H9 (cell line): ENCODE measurements at places on chromosomes 2 and 18.
A peak's percentile ranks its signal among the peaks of the same experiment; 100 is the strongest.

- no peaks in the 10 kb centered on the region for H3K36me3 ChIP-seq
- DNase-seq, result no peak
- H3K27ac ChIP-seq, result no peak overlapping the region
- H3K4me3 ChIP-seq, result no peak overlapping the region
Observed at GRCh38 chr2:211371465-211371864, 815.1 kb downstream of the CPS1 start.

- H3K4me3 ChIP-seq, result no peak overlapping the region
- no peak overlapping the region for H3K27ac ChIP-seq
- H3K36me3 ChIP-seq, result peaks cover 5% of the 10 kb centered on the region; the same call in 1 of the 2 replicates
- DNase-seq, result no peak
Observed at GRCh38 chr2:201406077-201406662, 45.1 kb downstream of the TRAK2 start.

- no peak overlapping the region for H3K27ac ChIP-seq
- no peak for DNase-seq
- no peaks in the 10 kb centered on the region for H3K27me3 ChIP-seq
Observed at GRCh38 chr2:178943745-178944144, 106.2 kb downstream of the CCDC141 start.

DNA sequence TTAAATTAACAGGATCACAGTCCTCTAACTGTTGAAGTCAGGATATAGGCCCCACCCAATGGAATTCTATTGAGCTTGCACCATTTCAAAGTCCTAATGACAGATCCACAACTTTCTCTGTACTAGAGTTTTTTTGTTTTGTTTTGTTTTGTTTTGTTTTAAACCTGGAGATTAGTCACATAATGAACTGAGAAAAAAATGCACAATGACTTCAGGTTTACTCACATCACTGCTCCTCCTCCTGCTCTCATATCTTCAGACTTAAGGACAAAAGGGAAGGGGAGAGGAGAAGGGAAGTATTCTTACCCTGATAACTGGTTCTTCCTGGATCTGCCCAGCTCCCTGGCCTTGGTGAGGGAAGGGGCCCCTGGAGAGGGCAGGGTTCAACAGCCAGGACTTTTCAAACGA is 208.2 kb upstream of the EPHA4 start:
- peaks cover 6% of the 10 kb centered on the region; the same call in 1 of the 2 replicates for H3K4me1 ChIP-seq
- H3K36me3 ChIP-seq, result peaks cover 2% of the 10 kb centered on the region; the same call in 2 of the 3 replicates
- no peaks in the 10 kb centered on the region for H3K27me3 ChIP-seq
- H3K4me3 ChIP-seq, result no peak overlapping the region

GRCh38 chr2:160747501-160748170 is 254.0 kb upstream of the RBMS1 start:
- no peak for DNase-seq
- H3K36me3 ChIP-seq, result no peaks in the 10 kb centered on the region; the same call in 2 of the 3 replicates
- no peaks in the 10 kb centered on the region for H3K27me3 ChIP-seq
- H3K4me3 ChIP-seq, result no peak overlapping the region
- no peak overlapping the region for H3K27ac ChIP-seq

DNA sequence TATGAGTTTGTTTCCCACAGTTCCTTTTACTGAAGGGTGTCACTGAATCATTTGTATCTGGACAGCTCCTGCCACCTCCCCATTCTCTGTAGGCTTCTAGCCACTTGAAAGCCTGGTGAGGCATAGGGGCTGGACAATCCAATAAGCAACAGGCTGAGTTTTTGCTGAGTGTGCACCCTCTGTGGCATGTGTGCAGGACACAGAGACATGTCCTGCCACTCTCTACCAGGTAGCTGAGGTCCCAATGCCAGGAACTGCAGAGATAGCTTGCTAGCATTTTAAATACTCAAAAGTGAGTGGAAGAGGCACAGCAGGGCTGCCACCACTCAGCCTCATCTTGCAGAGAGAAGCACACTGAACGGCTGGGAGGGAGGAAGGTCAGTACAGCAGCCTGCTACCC is 77.2 kb upstream of the TFCP2L1 start:
- no peak overlapping the region for H3K4me3 ChIP-seq
- H3K27ac ChIP-seq, result no peak overlapping the region
- H3K4me1 ChIP-seq, result no peaks in the 10 kb centered on the region
- H3K36me3 ChIP-seq, result peaks cover 55% of the 10 kb centered on the region
- no peaks in the 10 kb centered on the region for H3K27me3 ChIP-seq

DNA sequence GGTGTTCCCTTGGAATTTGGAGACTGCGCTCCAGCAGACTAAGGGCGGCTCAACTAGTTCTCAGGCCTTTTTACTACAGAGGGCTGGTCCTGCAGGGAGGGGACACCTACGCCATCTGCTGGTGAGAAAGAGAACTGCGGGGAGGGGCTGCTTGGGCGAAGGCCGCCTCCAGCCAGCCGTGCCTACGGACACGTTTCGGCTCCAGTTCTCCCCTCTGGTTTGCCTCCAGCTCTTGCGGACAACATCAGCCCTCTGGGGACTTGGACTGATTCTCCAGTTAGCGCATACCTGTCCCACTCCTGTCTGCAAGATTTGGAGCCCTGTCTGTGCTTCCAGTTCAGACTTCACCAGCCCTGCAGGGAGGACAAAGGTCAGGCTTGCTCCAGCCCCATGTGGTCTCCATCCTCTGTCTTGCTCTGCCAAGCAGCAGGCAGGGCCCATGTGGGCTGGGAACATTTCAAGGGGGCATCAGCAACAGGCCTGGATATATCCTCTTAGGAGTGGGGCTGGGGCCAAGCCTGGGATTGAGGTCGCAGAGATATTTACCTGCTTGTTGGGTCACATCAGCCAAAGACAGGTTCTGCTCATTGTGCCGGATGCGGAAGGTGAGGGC is 10.3 kb downstream of the PTPRN start:
- no peaks in the 10 kb centered on the region; the same call in 1 of the 2 replicates for H3K27me3 ChIP-seq
- peak overlapping the region; percentile 62 for H3K4me3 ChIP-seq

- no peaks in the 10 kb centered on the region for H3K4me1 ChIP-seq
- H3K27ac ChIP-seq, result no peak within 1 kb of the TSS
- no peaks in the 10 kb centered on the region for H3K36me3 ChIP-seq
- H3K27me3 ChIP-seq, result peaks cover 3% of the 10 kb centered on the region; the same call in 1 of the 2 replicates
Observed at GRCh38 chr2:130755256-130756052, at the start of gene AMER3. TSS of gene AMER3 (plus strand) at chr2:130755540. CDS start at chr2:130762073, 6,533 bp downstream.

DNA sequence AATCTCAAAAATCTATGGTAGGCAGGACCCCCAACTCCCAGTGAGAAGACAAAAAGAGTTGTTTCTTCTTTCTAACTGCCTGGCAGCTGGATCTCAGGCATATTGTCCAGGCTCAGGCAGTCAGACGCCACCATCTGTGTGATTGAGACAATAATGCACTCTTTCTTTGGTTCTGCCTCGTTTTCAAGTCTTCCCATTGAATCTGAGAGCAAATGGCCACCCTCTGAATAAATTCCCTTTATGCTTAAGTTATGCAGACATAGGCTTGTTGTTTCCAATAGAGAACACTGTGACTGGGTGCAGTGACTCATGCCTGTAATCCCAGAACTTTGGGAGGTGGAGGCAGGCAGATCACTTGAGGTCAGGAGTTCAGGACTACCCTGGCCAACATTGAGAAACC is 15.3 kb upstream of the CD207 start:
- no peaks in the 10 kb centered on the region for H3K36me3 ChIP-seq
- H3K4me3 ChIP-seq, result no peak overlapping the region
- H3K4me1 ChIP-seq, result no peaks in the 10 kb centered on the region
- no peak for DNase-seq

GRCh38 chr2:46661526-46661925 is 182.2 kb downstream of the TMEM247 start:
- no peaks in the 10 kb centered on the region for H3K4me1 ChIP-seq
- H3K4me3 ChIP-seq, result no peak overlapping the region
- peaks cover 3% of the 10 kb centered on the region; the same call in 1 of the 2 replicates for H3K27me3 ChIP-seq
- H3K36me3 ChIP-seq, result no peaks in the 10 kb centered on the region
- H3K27ac ChIP-seq, result no peak overlapping the region
- DNase-seq, result no peak

DNA sequence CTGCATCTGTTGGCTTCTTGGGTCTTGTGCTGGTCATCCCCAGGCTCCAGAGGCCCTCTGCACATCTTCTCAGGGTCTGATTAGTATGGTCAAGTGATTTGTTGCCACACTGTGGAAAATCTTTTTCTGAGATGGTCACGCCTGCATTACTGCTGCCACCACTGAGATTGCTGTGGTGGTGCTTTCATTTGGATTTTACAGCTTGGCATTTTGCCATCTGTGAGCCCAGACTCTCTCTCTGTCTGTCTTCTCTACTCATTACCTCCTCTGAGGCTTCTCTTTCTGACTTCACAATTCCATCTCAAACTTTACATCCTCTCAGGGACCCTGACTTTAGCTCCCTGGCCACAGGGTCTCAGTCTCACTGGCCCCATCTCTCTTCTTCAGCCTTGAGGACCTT is 154.6 kb downstream of the LRRTM1 start:
- H3K27me3 ChIP-seq, result no peaks in the 10 kb centered on the region
- no peaks in the 10 kb centered on the region for H3K36me3 ChIP-seq
- DNase-seq, result no peak
- peak overlapping the region; percentile 23; the same call in 1 of the 3 replicates for H3K4me3 ChIP-seq
- H3K4me1 ChIP-seq, result no peaks in the 10 kb centered on the region

- no peaks in the 10 kb centered on the region; the same call in 1 of the 3 replicates for H3K36me3 ChIP-seq
- H3K4me1 ChIP-seq, result peaks cover 2% of the 10 kb centered on the region; the same call in 1 of the 2 replicates
- H3K27ac ChIP-seq, result no peak overlapping the region
- no peak overlapping the region for H3K4me3 ChIP-seq
- H3K27me3 ChIP-seq, result no peaks in the 10 kb centered on the region
- no peak for DNase-seq
Observed at GRCh38 chr2:7057865-7058400, 140.7 kb downstream of the RNF144A start.

DNA sequence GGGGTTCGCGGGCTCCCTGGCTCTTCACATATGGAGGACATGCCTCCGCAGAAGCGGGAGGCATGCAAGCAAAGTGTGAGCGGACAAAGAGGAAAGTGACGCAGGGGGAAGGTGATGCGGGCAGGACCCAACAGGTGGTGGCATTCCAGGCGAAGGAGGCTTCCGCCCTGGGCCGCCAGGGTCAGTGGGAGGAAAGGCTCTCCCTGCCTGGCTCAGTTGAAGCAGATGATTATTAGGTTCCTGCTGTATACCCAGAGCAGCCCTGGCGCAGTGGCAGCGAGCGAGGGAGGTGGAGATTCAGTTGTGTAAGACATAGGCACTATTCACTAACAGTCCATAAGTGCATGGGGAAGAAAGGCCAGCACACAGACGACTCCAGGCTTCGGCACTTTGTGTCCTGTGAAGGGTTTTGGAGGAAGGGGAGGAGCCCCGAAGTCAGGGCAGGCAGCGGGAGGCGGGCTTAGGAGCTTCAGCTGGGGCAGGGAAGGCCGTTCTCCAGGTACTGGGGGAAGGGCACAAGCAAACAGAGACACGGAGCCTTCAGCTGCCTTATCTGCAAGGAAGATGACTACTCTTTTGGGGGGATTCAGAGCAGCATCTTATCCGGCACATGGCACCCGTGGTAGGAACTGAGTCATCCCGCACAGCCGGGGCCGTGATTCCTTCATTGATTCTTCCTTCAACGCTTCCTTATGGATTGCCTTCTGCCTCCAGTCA is 89.8 kb downstream of the TGOLN2 start:
- peak overlapping the region; percentile 72 for H3K4me3 ChIP-seq
- peaks cover 32% of the 10 kb centered on the region for H3K4me1 ChIP-seq

DNA sequence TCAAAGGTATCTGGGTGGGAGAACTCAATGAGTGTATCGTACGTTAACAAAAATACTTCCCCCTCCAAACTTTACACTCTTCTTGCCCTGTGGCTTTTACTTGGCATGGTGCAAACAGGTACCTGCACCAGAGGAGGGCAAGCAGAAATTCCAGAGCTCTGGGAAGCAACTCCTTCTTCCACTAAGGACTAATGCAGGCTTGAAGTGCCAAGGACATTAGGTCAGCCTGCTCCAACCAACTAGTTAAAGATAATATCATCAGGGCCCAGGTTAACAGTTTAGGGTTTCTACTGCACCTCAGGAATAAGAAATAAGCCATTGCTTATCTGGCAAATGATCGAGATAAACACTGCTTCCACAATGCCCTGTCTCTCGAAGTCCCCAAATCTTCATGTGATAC is 70.4 kb downstream of the LRPPRC start:
- no peak overlapping the region for H3K4me3 ChIP-seq
- no peak overlapping the region for H3K27ac ChIP-seq
- peaks cover 19% of the 10 kb centered on the region; the same call in 2 of the 3 replicates for H3K36me3 ChIP-seq
- no peak for DNase-seq

GRCh38 chr2:121094101-121094500 is 190.9 kb downstream of the TFCP2L1 start:
- no peaks in the 10 kb centered on the region for H3K27me3 ChIP-seq
- H3K4me1 ChIP-seq, result no peaks in the 10 kb centered on the region
- no peak for DNase-seq
- no peak overlapping the region for H3K27ac ChIP-seq
- no peaks in the 10 kb centered on the region for H3K36me3 ChIP-seq

DNA sequence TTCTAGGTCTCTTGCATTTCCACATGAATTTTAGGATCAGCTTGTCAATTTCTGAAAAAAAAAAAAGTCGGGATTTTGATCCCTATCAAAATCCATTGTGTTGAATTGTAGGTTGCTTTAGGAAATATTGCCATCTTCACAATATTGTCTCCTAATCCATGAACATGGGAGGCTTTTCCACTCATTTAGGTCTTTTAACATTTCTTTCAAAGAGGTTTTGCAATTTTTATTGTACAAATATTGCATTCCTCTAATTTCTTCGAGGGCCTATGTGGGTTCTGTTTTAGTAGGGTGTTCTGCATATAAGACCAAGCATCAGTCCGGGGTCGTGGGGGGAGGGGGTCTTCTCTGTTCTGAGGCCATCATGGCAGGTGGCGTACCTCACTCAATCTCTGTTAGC is 725 bp upstream of the LAMA3 start:
- no peak for DNase-seq
- H3K36me3 ChIP-seq, result no peaks in the 10 kb centered on the region
- H3K27ac ChIP-seq, result no peak overlapping the region
- no peaks in the 10 kb centered on the region for H3K4me1 ChIP-seq

DNA sequence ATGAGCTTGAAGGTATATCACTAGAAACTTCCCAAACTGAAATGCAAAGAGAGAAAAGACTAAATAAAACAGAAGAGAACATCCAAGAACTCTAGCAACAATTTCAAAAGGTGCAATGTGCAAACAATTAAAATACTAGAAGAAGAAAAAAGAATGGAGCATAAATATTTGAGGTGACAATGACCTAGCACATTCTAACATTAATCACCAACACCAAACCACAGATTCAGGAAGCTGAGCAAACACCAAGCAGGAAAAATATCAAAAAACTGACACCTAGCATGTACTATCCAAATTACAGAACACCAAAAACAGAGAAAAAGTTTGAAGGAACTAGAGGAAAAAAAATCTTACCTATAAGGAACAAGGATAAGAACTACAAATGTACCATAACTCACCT is 460.8 kb downstream of the IRS1 start:
- no peaks in the 10 kb centered on the region for H3K4me1 ChIP-seq
- H3K36me3 ChIP-seq, result no peaks in the 10 kb centered on the region
- no peak overlapping the region for H3K4me3 ChIP-seq
- no peak overlapping the region for H3K27ac ChIP-seq
- no peaks in the 10 kb centered on the region for H3K27me3 ChIP-seq

GRCh38 chr2:74503506-74504475 is 3.7 kb downstream of the PCGF1 start:
- H3K27ac ChIP-seq, result no peak overlapping the region
- no peak for DNase-seq
- H3K27me3 ChIP-seq, result peaks cover 64% of the 10 kb centered on the region
- H3K4me1 ChIP-seq, result peaks cover 4% of the 10 kb centered on the region; the same call in 1 of the 2 replicates
- peaks cover 24% of the 10 kb centered on the region for H3K36me3 ChIP-seq

- no peak for DNase-seq
- no peaks in the 10 kb centered on the region for H3K4me1 ChIP-seq
- no peaks in the 10 kb centered on the region for H3K27me3 ChIP-seq
- no peak overlapping the region for H3K4me3 ChIP-seq
- no peak overlapping the region for H3K27ac ChIP-seq
- no peaks in the 10 kb centered on the region for H3K36me3 ChIP-seq
Observed at GRCh38 chr18:74478316-74478715, 17.8 kb upstream of the CNDP2 start.
